A549 treated with ZK216348 at 1 μM for 4 hours (cell line): ENCODE measurements at places on chromosomes 7 and 10. TPM values are rescaled to one million over a fixed set of nuclear protein-coding genes. Genes with fewer than 3 reads are reported as not detected.

Gene RAB19
- total RNA-seq: not detected in 5 replicates

Gene NRBF2
- 17.4 to 28.0 TPM (median 19.0 TPM) in 5 replicates for total RNA-seq

Gene ABLIM1
- 28.7 to 44.0 TPM (median 34.1 TPM) in 5 replicates for total RNA-seq

Gene OR2A42
- not detected in 5 replicates for total RNA-seq

Gene FBXL13
- total RNA-seq: 0.33 to 0.83 TPM (median 0.36 TPM) in 5 replicates

Gene KIN
- 12.0 to 24.9 TPM (median 12.7 TPM) in 5 replicates for total RNA-seq
